ENCODE measurements at places on chromosomes 3 and 15.

- no peak for DNase-seq
Measured at GRCh38 chr15:83153288-83153687, 45.8 kb downstream of the TM6SF1 start.

DNA sequence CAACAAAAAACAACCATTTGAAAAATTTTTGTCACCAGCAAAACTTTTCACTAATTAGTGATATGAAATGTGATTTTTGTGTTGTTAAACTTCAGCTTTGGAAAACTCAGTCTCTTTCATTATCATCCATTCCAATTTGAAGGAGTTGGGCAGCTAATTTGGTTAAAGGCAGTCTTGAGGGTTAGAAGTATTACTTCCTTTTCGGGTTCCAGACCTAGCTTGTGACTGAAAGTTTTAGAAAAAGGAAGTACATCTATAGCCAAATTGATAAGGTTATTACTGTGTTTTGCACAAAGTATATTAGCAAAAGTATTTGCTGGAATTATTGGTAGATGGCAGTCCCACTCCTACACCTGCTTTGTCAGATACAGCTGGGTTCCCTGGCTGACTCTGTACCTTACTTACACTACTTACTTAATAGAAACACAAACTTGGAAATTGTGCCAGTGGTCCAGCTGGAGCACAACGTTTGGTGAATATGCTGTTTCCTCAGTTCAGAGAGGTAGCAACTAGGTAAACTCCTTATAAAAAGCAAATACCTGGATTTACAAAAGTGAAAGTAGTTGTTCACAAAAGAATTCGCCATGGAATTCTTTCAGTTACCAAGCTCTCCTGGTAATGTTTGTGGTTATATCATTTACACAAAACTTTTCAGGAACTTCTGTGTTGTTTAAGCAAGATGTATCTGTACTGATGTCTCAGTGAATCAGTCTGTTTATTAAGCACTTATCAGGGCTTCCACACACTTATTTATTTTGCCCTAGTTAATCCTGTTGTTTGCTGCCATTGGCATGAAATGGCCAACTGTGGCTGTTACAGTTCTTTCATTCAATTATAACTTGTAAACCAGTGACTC is 31.6 kb downstream of the TIPARP start:
- no peak for DNase-seq

DNA sequence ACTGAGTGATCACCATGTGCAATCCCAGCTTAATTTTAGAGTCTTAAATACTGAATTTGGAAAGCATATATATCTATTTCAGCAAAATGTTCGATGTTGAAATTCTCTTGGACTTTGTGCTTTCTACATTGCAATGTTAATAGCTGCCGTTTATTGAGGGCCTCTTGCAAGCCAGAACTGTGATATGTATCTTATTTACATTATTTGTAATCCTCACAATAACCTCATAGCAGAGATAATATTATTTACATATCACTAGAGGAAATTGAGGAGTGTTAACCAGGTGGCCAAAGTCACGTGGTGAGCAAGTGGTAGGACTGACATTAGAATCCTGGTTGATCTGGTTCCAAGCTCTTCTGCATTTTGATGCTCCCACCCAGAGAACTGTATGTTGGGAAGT is 254.1 kb downstream of the SLC9A9 start:
- DNase-seq: no peak

DNA sequence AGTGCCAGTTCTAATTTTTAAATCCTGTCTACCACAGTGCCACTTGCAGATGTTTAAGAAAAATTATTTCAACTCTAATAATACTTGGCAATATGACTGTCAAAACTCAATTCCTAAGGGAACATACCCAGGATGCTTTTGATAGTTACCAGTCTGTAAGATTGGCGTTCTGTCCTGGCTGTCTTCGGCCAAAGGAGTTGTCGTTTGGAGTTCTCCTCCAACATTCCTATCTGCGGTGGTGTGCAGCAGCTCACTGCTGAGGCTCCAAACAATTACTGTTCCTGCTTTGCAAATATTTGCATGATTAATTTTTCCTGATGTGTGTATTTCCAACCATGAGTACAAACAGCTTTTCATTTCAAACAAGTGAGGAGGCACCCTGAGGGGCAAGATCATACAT is 330.8 kb upstream of the DPH6 start:
- DNase-seq: no peak

Measured in pancreas (tissue), 10 donors.